ENCODE measurements at places on chromosomes 16 and 17.

GRCh38 chr16:46850619-46851555 lies 19.9 kb upstream of the C16orf87 start:
- DNase-seq = no peak

DNA sequence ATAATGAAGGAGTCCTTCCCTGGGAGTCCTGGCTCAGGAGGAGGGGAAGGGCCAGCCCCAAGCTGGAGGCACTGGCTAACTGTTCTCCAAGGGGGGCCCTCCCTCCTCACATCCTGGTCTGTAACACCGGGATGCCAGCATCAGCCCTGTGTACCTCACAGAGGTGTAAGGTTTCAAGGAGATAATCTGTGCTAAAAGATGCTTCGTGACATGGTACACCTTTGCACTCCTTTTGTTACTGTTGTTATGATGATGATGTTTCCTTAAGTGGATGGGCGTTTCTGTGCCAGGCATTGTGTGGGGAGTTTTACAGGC lies 236.7 kb upstream of the TNRC6C start:
- no peak for DNase-seq

GRCh38 chr17:80456465-80457235 lies 19.8 kb downstream of the NPTX1 start:
- DNase-seq = no peak

- DNase-seq = peak; percentile 94
Observed at GRCh38 chr16:4183237-4184037, 58.4 kb downstream of the SRL start.

DNA sequence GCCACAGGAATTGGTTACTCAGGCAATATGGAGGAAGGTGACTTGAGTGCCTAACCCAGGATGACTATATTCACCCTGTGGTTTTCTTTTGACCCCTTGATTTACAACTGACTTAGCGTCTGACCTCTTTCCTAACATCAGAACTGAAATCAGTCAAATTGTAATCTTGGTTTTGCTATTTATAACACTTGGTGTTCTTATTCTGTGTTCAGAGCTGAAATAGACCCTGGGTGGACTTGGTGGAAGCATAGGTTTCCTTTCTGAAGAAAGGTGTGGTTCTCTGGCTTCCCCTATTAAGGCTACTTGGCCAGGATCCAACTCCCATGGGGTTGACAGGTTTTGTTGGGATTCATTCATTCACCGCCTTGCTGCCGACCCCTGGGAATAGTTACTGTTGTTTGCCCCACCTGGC lies 80.8 kb downstream of the CLEC16A start:
- no peak for DNase-seq

DNA sequence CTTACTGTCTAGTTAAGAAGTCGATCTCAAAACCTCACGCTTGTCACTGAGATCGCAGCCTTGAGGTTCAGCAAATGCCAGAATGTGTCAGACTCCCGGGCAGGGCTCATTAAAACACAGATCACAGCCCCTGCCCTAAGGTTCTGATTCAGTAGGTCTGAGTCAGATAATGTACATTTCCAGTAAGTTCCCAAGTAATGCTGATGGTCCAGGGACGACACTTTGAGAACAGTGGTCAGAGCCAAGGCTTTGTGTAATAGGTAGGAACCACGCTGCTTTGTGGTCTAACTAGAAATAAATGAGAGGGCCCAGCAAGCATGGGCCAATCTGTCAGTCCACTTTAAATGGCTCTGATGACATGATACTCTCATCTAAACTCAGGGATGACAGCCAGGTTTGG lies 228.6 kb downstream of the ZFHX3 start:
- no peak for DNase-seq

DNA sequence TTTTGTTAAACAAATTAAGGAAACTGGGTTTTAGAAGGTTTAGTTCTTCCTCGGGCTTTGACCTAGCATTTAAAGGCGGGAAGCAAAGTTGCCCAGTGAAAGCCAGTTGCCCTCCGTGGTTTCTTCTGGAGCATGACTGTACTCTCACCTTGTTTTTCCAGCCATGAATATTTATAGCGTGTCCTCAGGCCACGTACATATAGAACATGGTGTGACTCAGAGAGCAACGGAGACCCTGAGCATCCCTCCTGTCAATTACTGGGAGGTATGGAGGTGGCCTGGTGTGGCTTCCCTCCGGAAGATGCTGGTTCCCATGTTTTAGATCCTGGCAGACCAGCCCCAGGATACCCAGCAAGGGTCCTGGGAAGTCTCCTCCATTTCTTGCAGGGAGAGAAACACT lies 48.4 kb downstream of the AKAP1 start:
- DNase-seq = no peak

- DNase-seq = no peak
Observed at GRCh38 chr17:57705921-57706695, 39.0 kb downstream of the CCDC182 start.

DNA sequence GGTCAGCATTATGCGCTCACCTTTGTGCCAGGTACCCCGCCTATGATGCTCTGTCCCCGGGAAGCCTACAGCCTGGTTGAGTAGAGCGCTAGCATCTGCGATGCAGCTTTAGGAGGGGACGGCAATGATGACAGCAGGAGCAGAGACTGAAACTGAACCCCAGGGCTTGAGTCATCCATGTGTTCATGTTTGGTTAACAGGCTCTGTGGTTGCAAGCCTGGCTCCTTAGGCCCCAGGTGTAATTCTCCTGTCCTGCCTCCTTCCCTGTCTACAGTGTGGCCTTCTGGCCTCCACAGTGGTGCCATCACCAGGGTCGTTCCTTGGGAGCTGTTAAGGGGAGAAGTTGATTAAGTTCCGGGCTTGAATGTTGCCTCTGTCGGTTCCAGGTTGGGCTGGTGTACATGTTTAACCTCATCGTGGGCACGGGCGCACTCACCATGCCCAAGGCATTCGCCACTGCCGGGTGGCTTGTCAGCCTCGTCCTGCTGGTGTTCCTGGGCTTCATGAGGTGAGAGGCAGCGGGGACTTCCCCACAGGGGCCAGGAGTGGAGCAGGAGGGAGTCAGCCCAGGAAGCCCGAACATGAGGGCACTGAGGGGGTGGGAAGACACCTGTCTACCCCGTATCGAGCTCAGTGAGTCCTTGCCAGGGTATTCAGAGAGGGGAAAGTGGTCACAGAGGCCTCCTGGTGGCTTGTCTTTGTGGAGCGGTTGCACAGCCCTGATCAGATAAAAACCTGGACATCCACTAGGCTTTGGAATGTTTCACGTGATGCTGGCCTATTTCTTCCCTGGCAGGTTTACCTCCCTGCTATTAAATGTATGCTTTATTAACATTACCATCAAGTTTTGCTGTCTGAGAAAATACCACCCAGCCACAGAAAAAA lies 9.2 kb upstream of the NAT9 start:
- DNase-seq = no peak

All from A673 (cell line).